Stimulated activated CD8-positive, alpha-beta memory T cell treated with anti-CD3 and anti-CD28 coated beads, Interleukin-15, amount 100 ng/mL, for 24 hours (primary cell): ENCODE measurements at places on chromosomes 2 and 18.

DNA sequence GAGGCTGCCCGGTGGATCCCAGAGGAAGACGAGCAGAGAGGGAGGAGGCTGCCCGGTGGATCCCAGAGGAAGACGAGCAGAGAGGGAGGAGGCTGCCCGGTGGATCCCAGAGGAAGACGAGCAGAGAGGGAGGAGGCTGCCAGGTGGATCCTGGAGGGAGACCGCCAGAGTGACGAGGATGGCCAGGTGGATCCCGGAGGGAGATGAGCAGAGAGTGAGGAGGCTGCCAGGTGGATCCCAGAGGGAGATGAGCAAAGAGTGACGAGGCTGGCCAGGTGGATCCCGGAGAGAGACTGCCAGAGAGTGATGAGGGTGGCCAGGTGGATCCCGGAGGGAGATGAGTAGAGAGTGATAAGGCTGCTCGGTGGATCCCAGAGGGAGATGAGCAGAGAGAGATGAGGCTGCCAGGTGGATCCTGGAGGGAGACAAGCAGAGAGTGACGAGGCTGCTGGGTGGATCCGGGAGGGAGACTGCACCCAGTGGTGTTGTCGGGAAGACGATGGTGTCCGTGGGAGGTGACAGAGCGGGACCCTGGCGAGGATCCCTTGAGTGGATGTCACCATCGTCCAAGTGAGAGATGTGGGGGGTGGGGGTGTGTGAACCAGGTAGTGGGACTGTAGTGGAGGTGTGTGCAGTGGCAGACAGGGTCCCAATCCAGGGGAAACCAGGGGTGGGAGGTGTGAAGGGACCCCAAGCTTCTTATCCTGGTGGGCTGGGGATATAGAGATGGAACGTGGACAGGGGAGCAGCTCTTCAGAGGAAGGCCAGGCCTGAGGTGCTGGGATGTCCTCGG lies 22.3 kb downstream of the DCDC2C start:
- no peak for DNase-seq

DNA sequence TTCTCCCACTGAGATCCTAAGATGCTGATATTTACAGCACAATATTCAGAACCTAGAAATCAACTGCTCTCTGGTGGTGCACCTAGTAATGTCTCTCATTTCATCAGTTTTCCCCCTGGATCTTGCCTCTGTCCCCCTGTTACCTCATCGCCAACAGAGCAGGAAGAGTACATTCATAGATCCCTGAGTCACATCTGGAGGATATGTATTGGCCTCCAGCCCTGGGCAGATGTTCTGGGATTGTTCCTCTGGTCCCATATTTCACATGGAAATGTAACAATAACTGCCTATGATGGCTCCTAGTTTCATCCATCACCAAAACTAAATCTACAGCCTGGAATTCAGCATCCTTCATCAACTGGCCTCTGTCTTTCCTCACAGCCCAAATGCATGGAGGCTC lies 278.8 kb upstream of the SLC14A2 start:
- no peak for DNase-seq

DNA sequence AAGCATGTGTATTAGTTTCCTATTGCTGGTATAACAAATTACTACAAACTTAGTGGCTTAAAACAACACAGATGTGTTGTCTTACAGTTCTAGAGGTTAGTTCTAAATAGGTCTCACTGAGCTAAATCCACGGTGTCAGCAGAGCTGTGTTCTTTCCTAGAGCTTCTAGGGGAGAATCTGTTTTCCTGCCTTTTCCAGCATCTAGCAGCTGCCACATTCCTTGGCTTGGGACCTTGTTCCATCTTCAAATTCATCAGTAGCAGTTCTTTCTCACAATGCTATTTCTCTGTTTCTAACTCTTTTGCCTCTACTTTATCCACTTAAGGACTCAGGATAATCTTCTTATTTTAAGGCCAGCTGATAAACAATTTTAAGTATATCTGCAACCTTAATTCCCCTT lies 32.2 kb upstream of the CREB1 start:
- DNase-seq = no peak

- no peak for DNase-seq
Observed at GRCh38 chr2:171564463-171564862, 42.2 kb downstream of the CYBRD1 start.

DNA sequence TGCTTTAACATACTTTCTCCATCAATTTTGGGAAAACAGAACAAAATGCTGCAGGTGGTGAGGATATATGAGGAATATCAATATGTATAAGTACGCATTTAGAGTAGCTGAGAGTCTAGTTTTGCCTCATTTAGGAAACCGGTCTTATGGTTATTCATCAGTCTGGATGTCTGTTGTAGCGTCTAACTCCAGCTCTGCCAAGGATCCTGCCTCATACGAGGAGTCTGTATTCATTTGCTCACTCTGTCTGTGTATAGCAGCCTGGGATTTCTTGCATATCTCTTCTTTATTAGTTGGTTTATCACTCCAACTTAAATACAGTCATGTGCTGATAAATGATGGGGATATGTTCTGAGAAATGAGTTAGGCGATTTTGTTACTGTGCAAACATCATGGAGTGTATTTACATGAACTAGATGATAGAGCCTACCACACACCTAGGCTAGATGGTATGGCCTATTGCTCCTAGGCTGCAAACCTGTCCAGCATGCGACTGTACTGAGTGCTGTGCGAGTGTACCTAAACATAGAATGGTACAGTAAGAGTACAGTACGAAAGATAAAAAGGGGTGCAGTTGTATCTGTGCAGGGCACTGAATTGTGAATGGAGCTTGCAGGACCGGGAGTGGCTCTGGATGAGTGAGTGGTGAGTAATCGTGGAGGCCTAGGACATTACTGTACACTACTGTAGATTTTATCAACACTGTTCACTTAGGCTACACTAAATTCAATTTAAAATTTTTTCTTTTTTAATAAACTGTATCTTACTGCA lies 148.1 kb downstream of the ZNF407 start:
- no peak for DNase-seq
